ENCODE measurements at places on chromosomes 5 and 9.

- no peak for DNase-seq
Observed at GRCh38 chr5:115463983-115464382, 80.6 kb downstream of the FEM1C start.

DNA sequence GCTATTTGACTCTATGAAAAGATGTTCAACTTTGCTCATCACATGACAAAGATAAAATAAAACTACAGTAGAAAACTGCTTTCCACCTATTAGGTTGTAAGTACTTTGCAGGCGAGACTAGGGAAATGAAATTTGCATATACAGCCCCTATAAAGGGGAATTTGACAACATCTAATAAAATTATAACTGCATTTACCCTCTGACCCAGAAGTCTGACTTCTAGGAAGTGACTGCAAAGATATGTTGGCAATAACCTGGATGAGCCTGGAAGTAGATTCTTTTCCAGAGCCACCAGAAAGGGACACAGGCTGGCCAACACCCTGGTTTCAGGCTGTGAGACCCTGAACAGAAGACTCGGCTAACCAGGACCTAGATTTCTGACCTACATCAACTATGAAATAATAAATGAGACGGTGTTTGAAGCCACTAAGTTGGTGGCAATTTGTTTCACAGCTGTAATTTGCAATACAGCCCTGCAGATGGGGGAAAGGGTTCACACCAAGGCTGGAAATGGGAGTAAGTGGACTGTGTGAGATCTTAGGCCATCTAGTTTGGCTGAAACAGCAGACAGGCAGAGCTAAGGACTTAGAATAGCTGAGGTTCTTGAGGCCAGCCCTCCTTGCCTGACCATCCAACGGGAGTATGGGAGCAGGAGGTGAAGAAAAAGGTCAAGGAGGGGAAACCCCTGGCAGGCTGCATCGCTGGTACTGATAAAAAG is 106.6 kb downstream of the SIL1 start:
- no peak for DNase-seq

DNA sequence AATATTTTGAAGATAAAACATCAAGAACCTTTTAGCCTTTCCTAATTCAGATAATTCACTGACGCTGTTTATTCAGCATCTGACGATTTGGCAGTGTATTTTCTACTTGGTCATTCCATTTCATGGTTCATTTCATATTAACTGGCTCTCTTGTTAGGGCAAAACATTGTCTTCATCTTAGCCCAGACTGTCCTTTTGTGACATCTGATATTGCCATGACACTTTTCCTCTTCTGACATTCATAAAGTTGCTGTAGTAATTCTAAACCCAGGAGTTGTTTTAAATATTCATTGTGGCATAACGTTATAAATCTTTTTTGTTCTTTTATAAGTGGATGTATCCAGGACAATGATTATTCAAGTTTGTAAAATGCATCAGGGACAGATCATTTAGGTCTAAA is 1.8 kb downstream of the SCAMP1 start:
- no peak for DNase-seq

- no peak for DNase-seq
Observed at GRCh38 chr9:76557674-76558225, 98.8 kb downstream of the GCNT1 start.

DNA sequence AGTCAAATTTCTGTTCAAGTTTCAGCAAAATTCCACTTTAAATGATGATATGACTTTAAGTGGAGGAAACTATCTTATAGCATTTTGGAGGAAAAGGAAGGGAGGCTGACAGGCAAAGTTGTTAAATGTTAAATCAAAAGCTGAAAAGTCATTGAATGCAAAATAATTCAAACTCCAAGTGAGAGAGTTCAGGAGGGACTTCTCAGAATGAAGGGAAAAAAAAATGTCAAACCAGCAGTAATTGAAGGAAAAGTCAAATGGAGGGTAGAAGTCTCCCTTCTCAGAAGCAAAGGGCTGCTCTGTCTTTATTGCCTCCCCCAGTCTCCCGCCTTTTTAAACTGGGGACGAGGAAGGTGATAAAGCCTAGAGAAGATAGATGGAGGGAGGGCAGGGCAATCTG is 134.8 kb downstream of the CMYA5 start:
- no peak for DNase-seq
